Retina (tissue), 1 donor: ENCODE measurements at places on chromosomes 4 and X.

DNA sequence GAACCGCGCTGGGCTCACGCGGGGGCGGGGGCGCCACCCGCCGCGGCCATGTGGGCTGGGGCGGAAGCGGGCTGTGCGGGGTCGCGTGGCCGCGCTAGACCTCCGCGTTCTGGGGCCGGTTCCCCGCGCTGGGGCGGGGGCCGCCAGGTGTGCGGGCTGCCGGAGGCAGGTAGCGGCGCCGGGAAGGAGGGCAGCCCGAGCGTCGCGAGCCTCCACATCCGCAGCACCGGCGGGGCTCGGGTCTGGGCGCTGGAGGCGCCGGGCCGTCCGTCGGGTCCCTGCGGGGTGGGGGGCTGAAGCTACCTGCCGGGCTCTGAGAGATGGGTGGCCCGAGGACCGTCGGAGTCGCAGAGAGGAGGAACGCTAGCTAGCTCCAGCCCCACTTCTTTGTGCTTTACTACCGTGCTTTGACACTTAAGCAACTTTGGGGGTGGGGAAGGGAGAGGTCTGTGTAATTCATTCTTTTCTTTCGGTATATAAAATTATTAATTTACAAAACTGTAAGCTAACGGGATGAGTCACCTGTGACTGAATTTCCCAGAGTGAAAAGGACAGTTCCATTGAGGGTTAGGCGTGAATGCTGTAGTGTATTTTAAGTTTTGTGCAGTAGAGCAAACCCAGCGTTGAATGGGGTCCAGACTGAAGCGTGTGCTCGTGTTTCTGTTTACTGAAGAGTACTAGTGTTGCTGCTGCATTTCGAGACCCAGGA lies 689 bp downstream of the METAP1 start:
- peak; percentile 54 for DNase-seq

DNA sequence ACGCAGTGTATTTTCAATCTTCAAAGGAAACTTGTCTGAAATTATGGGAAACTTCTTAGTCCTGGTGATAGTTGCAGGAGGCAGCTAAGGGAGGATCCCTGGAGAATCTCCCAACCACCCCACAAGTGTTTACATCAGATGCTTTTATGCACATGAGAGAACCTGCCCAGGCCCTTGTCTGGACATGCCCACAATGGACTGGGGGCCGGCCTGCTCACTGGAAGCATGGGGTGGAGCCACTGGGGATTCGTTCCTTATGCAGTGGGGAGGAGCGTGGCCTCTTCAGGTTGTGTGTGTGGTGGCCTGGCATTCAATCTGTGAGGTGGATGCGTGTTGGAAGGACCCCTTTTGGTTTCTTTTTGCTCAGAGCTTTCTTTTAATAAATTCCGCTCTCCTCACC lies 398.7 kb upstream of the PPP1R2C start:
- no peak for DNase-seq

GRCh38 chr4:57090079-57090478 lies 20.1 kb downstream of the IGFBP7 start:
- no peak for DNase-seq

DNA sequence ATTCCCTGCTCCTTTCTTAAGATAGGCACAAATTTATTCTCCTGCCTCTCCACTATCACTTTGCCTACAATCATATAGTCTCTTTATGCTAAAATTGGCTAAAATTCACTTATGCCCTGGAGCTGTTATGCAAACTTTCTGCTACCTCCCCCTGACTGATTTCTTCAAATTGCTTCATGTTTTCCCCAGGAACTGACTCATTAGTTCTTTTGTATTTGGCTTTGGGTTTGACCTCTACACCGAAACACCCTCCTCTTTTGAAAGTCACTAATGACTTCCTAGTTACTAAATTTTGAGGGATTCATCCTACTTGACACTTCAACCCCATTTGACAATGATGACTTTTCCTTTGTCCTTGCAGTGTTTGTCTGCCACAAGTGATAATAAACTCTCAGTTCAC lies 222.6 kb downstream of the NDST4 start:
- DNase-seq: no peak

- no peak for DNase-seq
These were observed 487.7 kb downstream of the TECRL start for GRCh38 chr4:63921561-63921960.
